Suppressor macrophage (primary cell): ENCODE measurements at places on chromosomes 1 and 21.
A peak's percentile ranks its signal among the peaks of the same experiment; 100 is the strongest.

DNA sequence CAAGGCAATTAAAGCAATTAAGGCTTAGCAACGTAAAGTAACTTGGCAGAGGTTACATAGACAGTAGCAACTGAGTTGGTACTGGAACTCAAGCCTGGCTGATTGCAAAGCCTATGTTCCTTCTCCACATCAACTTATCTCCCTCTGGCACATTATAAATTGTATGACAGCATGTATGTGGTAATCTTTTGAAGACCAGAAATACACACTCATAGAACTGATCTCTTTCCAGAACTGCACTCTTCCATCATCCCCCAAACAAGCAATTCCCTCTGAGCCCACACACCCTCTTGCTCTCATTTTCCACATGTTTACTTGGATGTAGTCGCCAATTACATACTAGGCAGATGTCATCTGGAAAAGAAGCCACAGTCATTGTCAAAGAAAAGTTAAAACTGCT lies 502.2 kb downstream of the PLPP3 start:
- DNase-seq = no peak

DNA sequence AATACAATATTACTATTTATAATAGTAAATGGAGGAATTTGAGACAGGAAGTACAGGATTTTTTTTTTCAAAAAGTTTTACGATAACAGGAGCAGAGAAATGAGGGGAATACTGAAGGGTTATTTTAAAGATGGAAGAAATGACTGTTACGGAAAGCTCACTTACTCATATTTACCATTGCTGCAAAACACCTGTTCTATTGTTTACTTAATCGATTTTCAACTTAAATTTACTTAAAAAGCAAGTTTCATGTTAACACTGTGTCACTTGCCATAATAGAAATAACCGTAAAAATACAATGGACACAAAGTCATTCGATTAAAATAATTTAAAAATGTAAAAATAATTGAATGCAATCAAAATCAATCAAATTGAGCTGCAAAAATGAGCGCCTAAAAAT lies 3.4 kb upstream of the EXO1 start:
- DNase-seq = no peak

DNA sequence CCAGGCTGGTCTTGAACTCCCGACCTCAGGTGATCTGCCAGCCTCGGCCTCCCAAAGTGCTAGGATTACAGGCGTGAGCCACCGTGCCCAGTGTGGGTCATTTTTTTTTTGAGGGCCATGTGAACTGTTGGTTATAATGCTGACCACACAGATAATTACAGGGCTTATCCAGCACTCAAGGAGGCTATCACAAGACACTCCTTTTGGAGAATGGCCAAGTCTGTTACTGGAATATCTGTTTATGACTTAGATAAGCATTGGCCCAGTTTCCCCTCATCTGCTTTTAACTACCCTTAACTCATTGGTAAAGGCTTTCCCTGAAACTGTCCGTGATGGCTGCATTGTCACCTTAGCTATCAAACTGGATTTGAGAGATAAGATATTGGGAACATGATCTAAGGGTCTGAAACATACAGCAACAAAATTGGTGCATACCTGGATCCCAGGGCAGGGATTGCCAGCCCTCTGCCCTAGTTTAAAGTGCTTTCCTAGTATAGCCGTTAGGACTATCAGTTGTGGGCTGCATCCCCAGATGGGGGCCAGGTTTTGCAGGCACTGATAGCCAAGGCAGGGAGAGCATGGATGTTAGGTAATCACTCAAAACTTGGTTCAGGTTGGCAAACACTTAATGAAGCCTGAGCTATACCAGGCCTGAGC lies 15.6 kb downstream of the SZT2 start:
- no peak for DNase-seq

GRCh38 chr1:100530880-100531487 lies 7.0 kb upstream of the GPR88 start:
- peak; percentile 76 for DNase-seq

DNA sequence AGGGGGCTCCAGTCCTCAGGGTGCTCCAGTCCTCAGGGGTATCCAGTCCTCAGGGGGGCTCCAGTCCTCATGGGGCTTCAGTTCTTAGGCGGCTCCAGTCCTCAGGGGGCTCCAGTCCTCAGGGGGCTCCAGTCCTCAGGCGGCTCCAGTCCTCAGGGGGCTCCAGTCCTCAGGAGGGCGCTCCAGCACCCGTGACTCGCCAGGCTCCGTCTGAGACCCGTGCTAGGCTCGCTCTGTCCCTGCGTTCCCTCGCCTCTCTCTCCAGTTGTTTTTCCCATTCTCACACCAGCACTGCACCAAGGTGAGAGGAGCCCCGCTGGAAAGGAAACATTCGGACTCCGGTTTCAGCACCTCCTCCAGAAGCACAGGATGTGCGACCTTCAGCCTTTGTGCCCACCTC lies 9.4 kb upstream of the OR2M2 start:
- DNase-seq = no peak

- DNase-seq = no peak
Observed at GRCh38 chr21:15453261-15453660, 276.5 kb upstream of the USP25 start.

DNA sequence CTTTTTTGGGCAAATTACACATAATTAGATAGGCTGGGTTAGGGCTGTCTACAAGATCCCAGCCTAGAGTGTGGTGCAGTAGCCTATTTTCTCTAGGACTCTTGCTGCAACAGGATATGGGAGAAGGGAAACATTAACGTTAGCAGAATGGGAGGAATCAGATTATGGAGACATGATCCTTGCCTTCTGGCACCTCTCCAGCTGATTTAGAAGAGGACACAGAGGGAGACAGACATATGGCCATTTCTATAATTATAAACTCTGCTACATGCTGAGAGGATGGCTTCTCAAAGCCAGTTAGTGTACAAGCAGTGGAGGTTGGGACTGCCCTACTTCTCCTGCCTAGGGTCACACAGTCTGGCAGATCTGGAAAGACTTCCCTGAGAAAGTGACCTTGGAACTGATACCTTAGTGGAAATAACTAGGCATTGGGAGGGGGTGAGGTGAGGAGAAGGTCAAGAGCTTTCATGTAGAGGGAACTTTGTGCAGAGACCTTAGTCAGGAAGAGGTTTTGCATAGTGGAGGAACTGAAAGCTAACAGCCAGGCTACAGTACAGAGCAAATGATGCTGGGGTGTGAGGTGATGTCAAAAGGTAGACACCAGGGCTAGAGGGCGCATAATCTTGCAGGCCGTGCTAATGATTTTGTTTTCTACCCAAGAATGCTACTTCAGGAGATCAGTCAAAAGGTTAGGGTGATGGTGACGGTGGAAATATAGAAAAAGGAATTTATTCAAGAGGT lies 1.2 kb upstream of the CD1D start:
- DNase-seq = peak; percentile 53
